ENCODE measurements at places on chromosomes 13 and 19.

GRCh38 chr13:51861723-51862300 lies at the start of gene CCDC70:
TSS of gene CCDC70 (plus strand) at chr13:51861969. CDS start at chr13:51865412, 3,443 bp downstream.
- peak; percentile 58 for DNase-seq

DNA sequence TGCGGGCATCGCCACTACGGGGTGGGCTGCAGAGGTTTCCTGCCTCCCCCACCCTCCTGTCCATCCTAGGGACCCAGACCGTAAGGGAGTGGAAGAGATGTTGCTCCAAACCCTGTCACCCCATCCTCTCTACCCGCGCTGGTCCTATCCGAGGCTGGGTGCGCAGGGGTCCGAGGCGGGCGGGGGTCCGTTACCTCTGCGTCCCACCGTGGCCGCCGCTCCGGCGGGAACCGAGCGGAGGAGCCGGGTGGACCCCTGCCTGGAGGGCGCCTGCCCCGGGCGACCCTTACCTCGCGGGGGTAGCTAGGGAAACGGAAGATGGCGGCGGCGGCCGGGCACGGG lies at the start of gene DGKH:
DGKH (plus strand) TSS at position 307 of the 342 bp plus-strand sequence. CDS start 126 bp downstream, outside the sequence.
- DNase-seq = no peak

DNA sequence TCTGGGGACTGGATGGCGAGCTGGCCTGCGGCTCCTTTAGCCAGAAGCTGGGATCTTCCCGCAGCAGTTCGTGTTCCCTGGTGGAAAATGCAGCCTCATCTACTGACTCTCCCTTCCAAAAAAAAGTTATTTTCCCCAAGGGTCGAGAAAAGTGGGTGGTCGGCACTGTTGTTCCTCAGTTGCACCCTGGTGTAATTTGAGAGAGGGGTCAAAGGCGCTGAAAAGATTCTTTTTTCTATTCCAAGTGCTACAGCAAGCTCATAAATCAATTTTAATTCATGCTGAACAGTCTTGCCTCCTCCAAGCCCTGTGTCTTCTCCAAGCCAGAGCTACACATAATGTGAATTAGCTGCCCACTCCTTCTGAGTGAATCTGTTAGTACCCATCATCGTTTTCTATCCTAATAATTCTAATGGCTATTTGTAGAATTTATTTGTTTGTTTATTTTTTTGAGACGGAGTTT lies 774 bp downstream of the SLC25A15 start:
- DNase-seq = no peak

GRCh38 chr19:33606556-33606955 lies 15.2 kb upstream of the CHST8 start:
- no peak for DNase-seq

DNA sequence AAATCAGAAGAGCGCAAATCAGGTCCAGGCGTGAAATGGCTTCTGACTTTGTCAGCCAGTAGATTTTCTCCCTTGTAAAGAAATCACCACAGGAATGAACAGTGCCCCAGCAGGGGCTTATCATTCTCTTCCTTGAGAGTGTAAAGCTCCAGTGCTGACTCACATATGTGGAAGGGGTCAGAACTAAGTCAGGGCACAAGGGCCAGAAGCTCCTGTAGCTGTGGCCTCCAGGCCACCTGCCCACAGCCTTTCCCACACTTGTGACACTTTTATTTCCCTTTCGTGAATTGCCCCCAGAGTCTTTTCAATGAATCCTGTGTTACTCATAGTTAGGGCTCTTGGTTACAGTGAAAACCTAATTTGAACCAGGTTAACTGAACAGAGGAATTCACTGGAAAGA lies 99.6 kb downstream of the SUCLA2 start:
- no peak for DNase-seq

DNA sequence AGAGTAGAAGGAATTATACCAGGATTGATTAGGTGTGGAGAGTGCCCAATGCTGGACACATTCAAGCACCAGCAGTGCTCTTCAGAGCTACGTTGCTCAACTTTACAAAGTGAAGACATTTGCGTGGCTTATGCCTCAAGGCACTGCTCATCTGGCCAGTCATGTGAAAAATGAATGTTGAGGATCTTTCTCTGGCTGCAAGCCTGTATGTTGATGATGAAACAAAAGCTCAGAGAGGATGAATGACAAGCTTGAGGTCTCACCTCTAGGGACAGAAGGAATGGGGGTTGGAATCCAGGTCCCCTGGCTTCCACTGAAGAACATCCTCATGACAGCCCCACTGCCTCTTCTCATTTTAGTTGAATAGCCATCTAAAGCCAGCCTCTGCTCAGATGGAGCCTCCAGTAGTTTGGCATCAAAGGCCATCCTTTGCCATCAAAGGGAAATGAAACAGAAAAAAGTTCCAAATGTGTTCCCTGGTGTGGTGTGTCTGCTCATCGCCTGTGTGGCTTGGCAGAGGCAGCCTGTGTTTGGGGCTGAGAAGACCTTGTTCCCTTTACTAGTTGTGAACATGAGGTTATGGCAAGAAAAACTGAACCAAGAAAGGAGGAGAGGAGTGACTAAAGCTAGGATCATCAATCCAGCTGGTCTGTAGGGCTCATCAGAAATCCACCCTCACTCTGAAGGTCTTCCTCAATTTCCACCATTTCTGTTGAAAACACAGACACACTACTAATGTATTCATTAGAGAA lies 114.0 kb upstream of the KL start:
- DNase-seq = no peak

GRCh38 chr13:38321654-38322053 lies 28.0 kb upstream of the UFM1 start:
- no peak for DNase-seq

DNA sequence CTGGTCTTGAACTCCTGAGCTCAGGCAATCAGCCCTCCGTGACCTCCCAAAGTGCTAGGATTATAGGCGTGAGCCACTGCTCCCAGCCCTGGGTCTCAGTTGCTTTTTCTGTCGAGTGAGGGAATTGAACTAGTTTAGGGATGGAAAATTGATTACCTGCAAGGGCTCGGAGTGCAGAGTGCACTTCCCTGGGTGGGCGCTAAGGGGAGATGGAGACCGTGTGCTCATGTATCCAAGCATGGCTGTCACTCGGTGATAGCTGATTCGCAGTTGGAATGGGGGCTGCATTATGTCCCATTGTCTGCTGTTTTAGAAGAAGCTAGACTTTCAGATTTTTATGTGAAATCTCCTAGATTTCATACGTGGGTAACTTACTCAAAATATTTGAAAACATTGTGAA lies 139.9 kb upstream of the RFC3 start:
- DNase-seq = no peak

Measured in stimulated activated naive CD8-positive, alpha-beta T cell treated with anti-CD3 and anti-CD28 coated beads, Interleukin-15, amount 100 ng/mL, for 72 hours (primary cell).